ENCODE measurements at places on chromosomes 3 and 15.

GRCh38 chr3:36653095-36653494, 111.3 kb downstream of the DCLK3 start:
- no peak for DNase-seq

DNA sequence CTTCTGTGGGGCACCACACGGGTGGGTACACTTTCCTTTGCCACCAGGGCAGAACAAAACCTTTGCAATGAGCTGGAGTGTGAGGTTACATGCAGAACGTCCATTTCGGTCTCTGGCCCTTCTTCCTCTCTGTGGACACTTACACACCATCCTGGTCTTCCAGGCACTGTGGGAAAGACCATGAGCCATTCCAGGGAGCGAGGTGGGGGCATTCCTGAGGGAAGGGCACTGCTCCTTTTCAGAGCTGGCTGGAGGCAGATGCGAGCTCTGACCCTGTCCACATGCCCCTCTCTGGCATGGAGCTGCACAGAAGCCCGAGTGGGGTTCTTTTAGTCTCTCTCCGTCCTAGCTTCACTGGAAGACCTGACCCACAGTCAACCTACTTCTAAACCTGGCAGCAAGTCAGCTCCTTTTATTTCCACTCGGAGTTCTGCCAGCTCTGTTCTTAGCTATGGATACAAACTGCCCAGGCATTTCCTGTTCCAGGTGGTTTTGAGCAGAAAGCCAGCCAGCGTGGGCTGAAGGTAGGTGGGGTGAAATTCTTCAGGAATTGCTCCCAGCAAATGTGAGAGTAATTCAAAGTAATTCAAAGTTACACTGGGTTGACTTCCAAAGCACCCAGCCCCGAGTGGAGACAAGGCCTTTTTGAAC, 281.4 kb downstream of the ADAMTS17 start:
- no peak for DNase-seq

DNA sequence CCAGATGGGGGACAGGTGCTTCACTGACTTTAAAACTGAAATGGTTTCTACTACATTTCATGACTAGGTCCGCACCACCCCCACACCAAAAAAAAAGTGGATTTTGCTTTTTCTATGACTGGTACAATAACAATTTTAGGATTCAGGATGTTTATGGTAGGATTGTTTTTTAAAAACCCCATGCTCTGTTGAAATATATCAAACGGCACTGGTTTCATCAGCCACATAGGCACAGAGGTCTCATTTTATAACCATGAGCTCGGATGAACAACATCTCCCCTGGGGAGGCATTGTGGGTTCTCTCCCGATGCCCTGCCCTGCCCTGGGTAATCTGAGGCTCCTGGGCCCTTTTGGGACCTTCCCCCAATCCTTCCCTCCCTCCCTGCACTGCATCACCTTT, 202.7 kb upstream of the KBTBD8 start:
- DNase-seq, result no peak

DNA sequence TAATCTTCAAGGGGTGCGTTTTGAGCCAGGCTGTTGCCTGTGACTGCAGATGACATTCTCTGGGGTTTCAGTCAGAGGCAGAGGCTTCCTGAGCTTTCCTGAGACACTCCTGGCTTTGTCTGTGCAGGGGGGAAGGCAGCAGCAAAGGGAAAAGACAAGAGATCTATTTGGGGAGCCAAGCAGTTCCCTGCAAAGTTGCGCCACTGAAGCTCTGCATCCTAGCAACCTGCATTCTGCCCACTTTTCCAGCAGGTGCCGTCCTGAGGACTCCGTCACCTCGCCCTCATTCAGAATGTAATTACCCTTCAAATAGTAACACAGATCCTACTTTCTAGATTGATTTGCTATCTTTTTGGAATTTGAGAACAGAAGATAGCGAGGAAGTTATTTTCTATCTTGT, 1.9 kb upstream of the TMEM158 start:
- DNase-seq, result no peak

DNA sequence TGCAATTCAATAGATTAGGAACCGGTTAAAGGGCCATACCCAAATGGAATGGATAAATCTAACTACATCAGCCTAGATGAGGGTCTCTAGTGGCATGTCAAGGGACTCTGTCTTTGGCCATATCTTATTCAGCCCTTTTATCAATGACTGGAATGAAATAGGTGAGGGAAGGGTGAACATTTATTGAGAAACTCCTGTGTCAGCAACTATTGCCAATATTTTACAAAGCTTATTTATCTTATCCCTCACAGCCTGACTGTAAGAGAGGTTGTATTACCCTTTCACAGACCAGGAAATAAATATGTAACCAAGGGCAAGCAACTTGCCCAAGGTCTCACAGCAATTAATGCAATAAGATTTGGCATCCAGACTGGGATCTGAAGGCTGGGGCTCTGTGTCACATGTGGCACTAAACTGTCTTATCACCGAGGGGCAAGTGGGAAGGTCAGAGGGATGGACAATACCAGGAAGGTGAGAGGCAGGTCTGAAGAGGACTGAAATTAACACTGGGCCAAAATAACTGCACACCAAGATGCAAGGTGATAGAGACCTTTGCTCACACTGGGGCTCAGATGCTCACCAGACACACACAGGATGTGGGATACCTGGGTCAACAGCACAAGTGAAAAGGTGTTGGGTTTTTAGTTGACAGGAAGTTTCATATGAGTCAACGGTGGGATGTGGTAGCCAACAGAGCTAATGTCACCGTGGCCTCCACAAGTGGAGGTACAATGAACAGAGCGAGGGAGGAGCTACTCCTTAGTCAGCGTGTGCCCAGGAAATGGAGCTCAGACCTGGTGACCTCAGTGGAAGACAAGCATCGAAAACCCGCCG, 261.3 kb downstream of the RPLP1 start:
- DNase-seq, result no peak

DNA sequence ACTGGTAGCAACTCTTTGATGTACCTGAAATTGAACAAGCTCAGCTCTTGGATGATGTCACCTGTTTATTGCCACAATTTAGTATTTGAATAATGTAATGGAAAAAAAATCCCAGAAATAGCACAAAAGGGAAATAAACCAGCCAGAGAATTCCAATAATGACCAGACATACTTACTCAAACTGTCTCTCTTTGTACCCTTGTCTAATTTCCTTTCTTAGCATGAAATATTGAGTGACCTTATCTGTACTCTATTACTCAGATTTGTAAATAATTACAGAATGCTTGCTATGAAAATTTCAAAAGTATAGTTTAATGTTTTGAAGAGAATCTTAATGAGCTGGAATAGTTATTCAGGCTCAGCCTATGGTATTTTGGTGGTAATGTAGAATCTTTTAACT, 555.4 kb upstream of the SGO1 start:
- no peak for DNase-seq

DNA sequence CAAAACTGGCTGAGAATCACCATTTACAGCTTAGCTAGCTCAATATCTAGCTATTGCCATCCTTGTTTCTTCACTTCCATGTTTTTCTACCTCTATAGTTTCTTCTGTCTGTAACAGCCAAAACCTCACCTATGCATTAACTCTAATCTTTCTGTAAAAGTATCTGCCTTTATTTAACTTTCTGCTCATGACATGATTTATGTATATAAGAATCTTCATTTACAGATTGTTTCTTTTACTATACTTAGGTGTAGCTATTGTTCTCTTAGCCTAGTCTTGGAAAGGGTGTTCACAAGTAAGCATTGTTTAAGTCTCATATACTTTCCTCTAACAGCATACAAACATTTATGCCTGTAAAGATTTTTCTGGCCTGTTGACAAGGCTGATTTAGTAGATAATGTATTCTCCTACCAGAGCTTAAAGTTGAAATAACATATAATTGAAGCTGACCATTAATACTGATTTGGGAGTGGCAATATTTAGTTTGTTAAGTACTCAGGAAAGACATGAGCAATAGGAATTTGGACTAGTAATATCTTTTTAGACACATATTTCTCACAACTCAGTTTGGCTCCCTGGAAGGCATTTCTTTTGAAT, 9.4 kb downstream of the FILIP1L start:
- DNase-seq, result no peak

DNA sequence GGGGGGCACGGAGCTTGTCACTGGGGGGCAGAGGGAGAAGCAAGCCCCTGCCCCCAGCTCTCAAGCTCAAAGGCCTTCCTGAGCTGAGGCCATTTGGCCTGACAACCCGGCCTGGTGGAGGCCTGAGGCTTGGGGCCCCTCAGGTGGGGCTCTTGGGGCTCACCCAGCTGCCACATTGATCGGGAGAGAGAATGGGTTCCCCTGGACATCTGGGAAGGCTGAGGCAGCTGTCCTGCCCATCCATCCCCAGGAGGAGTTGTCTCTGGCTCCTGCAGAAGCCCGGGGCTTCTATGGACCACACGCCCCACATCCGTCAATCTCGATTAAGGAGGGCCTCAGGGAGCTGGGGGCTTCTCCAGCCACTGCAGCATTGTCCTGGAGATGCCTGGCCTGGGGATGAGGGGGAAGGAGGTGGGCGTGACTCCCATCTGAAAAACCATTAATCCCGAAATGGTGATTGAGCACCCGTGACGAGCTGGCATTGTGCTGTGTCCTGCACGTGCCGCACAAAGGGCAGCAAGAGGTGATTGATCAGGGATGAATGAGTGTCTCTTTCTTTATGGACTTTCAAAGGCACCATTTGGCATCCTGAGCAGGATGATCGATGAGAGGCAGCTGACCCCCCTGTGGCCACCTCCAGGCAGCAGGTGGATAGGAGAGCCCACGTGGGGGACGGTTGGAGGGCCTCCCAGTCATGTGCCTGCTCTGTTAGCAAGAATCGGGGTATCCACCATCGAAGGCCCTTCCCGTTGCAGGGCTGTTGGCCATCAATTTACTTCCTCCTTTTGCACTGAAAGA, 17.2 kb upstream of the CRABP1 start:
- DNase-seq, result no peak

DNA sequence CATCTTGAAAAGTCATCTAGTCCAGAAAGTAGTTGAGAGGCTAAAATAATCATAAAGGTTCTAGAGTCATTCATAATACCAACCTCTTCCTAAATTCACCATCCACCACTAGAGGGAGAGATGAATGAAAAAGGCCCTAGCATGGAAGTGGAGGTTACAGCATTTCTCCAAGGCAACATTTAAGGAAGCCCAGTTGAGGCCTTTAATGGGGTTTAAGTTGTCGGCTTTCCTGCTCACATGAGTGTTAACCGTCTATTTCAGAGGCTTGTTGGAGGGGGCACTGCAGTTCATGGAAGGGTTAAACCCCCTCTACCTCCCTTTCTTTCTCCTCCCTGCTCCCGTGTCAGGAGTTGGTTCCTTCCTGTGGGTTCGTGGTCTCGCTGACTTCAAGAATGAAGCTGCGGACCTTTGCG, 3.8 kb upstream of the SLCO3A1 start:
- no peak for DNase-seq

GRCh38 chr3:12644331-12644937, 19.5 kb downstream of the RAF1 start:
- DNase-seq, result no peak

DNA sequence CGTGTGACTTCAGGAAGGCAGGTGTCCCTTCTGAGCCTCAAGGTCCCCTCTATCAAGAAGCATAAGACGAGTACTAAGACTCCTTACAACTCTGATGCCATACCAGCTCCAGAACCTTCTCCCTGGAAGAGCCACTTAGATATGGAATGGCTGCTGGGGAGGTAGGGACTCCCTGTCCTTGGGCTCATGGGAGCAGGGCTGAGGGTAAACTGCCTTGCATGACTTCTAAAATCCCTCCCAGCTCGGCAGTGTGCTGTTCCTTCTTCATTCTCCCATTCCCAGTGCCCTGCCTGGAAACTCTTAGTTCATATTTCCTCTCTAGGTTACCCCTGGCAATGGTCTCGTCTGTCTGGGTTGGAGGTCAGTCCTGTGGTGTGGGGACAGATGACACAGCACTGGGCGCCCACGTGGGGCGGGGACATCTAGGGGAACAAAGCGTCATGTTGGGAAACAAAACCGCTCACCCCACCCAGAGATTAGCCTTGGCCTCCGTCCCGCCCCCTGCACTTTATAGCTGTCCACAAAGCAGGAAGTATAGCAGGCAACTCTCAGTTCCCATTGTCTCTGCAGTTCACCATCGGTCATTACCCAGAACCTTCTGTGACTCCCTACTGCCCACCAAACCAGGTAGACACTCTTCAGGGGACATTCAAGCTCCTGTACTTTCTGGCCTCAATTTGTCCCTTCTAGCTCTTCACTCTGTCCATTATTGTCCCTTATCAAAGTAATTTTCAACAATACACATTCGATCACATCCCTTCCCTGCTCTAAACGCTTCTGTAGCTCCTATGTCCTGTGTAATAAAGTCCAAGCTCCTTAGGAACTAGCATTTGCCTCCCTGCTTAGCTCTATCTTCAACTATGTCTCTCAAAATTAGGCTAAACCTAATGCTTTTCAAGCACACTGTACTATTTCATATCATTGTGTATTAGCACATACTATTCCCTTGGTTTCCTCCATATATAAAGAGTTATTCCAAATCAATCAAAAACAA, 73.8 kb downstream of the IQSEC1 start:
- DNase-seq, result no peak

- no peak for DNase-seq
Measured at GRCh38 chr3:162544246-162544645, 1047.6 kb downstream of the OTOL1 start.

GRCh38 chr15:60255390-60255789, 142.4 kb downstream of the ANXA2 start:
- no peak for DNase-seq

DNA sequence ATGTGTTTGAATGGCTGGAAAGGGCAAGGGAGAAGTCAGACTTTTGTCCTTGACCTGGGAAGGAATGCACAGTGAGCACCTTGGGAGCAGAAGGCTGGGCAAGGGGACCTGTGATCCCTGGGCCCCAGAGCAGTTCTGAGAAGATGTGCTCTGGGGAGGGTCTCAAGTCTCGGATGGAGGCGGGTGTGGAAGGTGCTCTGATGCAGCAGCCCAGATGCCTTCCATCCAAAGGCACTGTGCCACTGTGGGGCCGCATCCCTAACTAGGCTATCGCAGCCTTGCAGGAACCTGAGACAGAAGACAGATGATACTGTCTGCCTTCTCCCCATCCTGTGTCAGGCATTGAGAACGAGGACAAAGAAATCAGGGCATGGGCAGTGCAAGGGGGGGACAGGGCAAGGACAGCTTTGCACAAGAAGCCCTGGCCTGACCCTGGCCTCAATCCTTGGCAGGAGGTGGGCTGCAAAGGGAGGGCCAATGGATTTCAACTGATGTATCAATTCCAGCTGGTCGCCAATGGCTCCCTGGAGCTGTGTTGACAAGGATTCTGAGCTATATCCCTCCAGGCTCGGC, 14.6 kb upstream of the PRKCD start:
- DNase-seq, result no peak

DNA sequence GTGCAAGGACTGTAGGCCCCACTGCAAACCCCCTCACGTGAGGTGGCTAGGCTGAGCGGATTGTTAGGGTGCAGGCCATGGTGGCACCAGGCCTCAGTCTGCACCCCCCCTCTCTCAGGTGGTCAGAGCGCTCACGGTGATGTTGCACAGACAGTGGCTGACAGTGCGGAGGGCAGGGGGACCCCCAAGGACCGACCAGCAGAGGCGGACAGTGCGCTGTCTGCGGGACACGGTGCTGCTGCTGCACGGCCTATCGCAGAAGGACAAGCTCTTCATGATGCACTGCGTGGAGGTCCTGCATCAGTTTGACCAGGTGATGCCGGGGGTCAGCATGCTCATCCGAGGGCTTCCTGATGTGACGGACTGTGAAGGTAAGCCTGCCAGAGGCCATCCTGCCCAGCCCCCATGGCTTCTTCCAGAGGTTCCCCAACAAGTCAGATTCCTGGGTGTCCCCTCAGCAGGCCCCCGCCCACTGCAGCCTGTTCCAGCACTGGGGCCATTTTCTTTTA, 18.2 kb downstream of the ATRIP start:
- DNase-seq, result no peak

- DNase-seq, result no peak
Measured at GRCh38 chr15:57551715-57552677, 39.7 kb upstream of the MYZAP start.

All from iPS DF 6.9 (cell line).